ENCODE measurements at places on chromosomes 3 and 15. TPM values are rescaled to one million over a fixed set of nuclear protein-coding genes. Genes with fewer than 3 reads are reported as not detected.

DNA sequence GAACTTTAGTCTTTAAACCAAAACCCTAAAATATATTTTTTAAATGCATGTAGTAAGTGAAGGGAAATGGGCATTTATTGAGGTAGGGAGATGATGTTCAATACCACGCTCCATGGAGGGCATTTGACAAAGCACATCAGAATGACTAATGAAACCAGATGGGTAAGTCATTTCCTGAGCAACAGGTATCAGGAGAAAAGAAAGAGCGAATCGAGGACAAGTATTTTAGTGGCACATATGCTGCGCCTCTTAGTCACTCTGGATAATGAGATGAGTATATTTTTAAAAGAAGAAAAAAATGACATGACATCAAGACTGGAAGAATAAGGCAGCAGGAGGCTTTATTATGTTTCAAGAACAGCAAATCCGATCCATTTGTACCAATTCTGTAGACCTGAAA is 129.0 kb upstream of the ARHGEF3 start:
- H3K4me1 ChIP-seq, result peaks cover 6% of the 10 kb centered on the region
- H3K4me3 ChIP-seq, result no peak overlapping the region
- no peak for DNase-seq
- H3K36me3 ChIP-seq, result no peaks in the 10 kb centered on the region
- H3K27ac ChIP-seq, result no peak overlapping the region

- H3K27me3 ChIP-seq, result no peaks in the 10 kb centered on the region
- peaks cover 7% of the 10 kb centered on the region for H3K4me1 ChIP-seq
- H3K4me3 ChIP-seq, result no peak overlapping the region
- H3K36me3 ChIP-seq, result no peaks in the 10 kb centered on the region
These were observed 57.5 kb upstream of the LMCD1 start for GRCh38 chr3:8443829-8444791.

The TMEM43 gene
- 94.6 TPM for total RNA-seq

DNA sequence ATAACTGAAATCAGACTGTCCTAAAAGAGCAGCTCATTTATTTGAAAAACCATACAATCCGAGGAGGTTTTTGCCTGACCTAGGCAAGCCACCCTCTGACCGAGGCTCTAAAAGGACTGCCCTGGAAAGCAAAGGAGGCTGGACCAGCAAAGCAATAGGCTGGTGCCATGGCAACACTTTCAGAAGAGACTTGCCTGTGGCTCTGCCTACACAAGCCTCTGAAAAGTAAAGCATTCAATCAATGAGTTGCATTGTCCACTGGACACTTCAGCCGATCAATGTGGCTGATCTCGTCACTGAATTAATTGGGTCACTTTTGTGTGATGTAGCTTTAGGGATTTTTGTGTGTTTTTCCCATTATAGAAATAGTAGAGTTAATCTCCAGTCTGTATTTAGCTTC is 99.1 kb upstream of the SEMA6D start:
- H3K36me3 ChIP-seq, result no peaks in the 10 kb centered on the region
- H3K4me3 ChIP-seq, result no peak overlapping the region
- H3K27ac ChIP-seq, result no peak overlapping the region
- DNase-seq, result no peak
- no peaks in the 10 kb centered on the region for H3K27me3 ChIP-seq
- H3K4me1 ChIP-seq, result no peaks in the 10 kb centered on the region

The MESP2 gene
- not detected for total RNA-seq

GRCh38 chr3:154398084-154398967 is 31.7 kb downstream of the GPR149 start:
- no peak overlapping the region for H3K27ac ChIP-seq
- no peaks in the 10 kb centered on the region for H3K36me3 ChIP-seq
- H3K4me1 ChIP-seq, result no peaks in the 10 kb centered on the region

GRCh38 chr15:40084650-40085049 is 24.0 kb downstream of the BMF start:
- peaks cover 24% of the 10 kb centered on the region for H3K4me1 ChIP-seq
- H3K27me3 ChIP-seq, result no peaks in the 10 kb centered on the region
- no peak for DNase-seq
- no peak overlapping the region for H3K27ac ChIP-seq
- H3K36me3 ChIP-seq, result no peaks in the 10 kb centered on the region

DNA sequence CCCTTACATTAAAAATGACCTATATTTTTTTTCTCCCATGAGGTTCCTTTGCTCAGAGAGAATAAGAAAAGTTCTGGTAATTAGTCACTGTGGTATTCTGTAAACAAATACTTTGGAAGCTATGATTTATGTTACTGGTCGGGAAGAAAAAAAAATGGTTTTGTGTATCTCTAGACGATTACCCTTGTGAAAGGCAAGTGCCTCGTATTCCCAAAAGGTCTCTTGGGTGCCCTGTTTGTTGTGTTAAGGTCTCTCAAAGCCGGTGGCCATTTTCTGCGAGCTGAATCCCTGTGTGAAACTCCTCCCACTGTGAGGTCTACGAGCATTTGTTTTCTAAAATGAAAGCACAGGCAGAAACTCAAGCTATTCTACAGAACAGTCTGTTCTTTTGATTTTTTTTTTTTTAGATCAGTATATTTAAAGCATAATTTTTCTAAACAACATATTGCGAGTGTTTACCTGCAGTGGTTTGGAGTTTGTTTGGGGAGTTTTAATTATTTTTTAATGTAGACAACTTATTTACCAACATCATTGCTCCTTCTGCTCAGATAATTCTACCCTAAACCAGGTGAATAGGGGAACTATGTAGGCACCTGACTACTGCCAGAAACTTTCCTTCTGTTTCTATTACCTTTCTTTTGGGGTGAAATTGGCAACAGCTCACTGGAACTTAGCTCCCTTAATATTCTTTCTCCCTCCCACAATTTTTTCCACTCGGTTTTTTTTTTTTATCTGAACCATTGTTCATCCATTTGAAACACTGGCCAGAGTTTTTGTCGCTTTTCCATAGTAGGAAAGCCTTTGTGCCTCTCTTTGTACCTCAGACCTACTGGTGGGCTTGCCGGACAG is 44.0 kb downstream of the ZBTB38 start:
- peak overlapping the region; percentile 33 for H3K4me3 ChIP-seq
- peaks cover 28% of the 10 kb centered on the region for H3K4me1 ChIP-seq
- peak overlapping the region; percentile 90 for H3K27ac ChIP-seq
- no peaks in the 10 kb centered on the region for H3K36me3 ChIP-seq

- H3K27me3 ChIP-seq, result no peaks in the 10 kb centered on the region
- H3K27ac ChIP-seq, result no peak overlapping the region
- no peak overlapping the region for H3K4me3 ChIP-seq
- H3K4me1 ChIP-seq, result peaks cover 1% of the 10 kb centered on the region
- H3K36me3 ChIP-seq, result no peaks in the 10 kb centered on the region
These were observed 22.4 kb upstream of the ABHD10 start for GRCh38 chr3:111956449-111956848.

GRCh38 chr3:160400702-160401150 is 1.3 kb downstream of the SMC4 start:
- peak overlapping the region; percentile 77 for H3K4me3 ChIP-seq
- peaks cover 1% of the 10 kb centered on the region for H3K4me1 ChIP-seq
- H3K27me3 ChIP-seq, result no peaks in the 10 kb centered on the region
- no peak overlapping the region for H3K27ac ChIP-seq

- no peak overlapping the region for H3K27ac ChIP-seq
- no peak for DNase-seq
- H3K4me3 ChIP-seq, result no peak overlapping the region
- H3K36me3 ChIP-seq, result no peaks in the 10 kb centered on the region
- no peaks in the 10 kb centered on the region for H3K27me3 ChIP-seq
These were observed 191.7 kb downstream of the NR1D2 start for GRCh38 chr3:24136624-24137310.

The WNT5A gene
- 25.5 TPM for total RNA-seq

The GPR156 gene
- 3.5 TPM for total RNA-seq

GRCh38 chr3:169509359-169509758 is 154.2 kb downstream of the MECOM start:
- no peak overlapping the region for H3K4me3 ChIP-seq
- H3K36me3 ChIP-seq, result no peaks in the 10 kb centered on the region
- no peaks in the 10 kb centered on the region for H3K27me3 ChIP-seq
- no peaks in the 10 kb centered on the region for H3K4me1 ChIP-seq
- H3K27ac ChIP-seq, result no peak overlapping the region

DNA sequence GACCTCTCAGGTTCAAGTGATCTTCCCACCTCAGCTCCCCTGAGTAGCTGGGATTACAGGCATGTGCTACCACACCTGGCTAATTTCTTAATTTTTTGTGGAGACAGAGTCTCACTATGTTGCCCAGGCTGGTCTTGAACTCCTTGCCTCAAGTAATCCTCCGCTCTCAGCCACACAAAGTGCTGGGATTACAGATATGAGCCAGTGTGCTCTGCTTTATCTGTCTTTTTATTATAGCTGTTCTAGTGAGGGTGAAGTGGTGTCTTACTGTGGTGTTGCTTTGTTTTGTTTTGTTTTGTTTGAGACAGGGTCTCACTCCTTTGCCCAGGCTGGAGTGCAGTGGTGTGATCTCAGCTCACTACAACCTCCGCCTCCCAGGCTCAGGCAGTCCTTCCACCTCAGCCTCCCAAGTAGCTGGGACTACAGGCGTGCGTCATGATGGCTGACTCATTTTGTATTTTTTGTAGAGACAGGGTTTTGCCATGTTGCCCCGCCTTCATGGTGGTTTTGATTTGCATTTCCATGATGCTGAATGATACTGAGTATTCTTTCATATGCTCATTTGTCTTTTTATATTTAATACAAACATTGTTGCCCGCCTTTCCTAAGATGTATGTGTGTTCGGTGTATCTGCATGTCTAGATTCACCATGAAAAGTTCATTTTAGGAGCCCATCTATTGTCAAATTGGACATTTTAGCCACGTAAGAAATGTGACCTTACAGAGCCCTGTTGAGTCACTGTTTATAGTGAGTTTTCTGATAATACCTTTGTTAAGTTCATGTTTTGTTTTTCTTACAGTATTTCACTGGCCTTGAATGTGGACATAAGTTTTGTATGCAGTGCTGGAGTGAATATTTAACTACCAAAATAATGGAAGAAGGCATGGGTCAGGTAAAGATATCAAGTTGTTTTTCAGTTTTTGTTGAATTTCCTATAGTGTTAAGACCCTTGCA is 80.6 kb downstream of the ARIH1 start:
- no peaks in the 10 kb centered on the region for H3K36me3 ChIP-seq
- H3K4me3 ChIP-seq, result no peak overlapping the region
- no peaks in the 10 kb centered on the region for H3K27me3 ChIP-seq
- no peak for DNase-seq

DNA sequence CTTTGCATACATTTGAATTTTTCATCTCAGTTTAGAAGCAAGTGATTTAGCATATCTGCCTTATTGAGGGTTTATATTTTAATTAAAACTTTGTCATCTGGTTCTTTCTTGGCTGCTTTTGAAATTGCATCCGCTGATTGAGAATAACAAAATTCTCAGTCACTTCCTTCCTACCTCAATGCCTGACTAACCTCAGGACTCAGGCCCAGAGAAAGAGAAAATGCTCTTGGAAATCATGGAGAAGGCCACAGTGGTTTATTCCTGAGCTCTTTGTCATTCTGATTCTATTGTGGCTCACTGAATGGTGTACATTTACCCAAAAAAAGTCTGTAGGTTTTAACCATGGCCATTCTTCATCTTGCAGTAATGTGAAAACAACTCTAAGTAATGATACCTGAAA is 533.9 kb downstream of the TBL1XR1 start:
- peaks cover 1% of the 10 kb centered on the region for H3K4me1 ChIP-seq
- no peaks in the 10 kb centered on the region for H3K36me3 ChIP-seq
- H3K27ac ChIP-seq, result no peak overlapping the region
- no peak overlapping the region for H3K4me3 ChIP-seq
- DNase-seq, result no peak
- no peaks in the 10 kb centered on the region for H3K27me3 ChIP-seq

DNA sequence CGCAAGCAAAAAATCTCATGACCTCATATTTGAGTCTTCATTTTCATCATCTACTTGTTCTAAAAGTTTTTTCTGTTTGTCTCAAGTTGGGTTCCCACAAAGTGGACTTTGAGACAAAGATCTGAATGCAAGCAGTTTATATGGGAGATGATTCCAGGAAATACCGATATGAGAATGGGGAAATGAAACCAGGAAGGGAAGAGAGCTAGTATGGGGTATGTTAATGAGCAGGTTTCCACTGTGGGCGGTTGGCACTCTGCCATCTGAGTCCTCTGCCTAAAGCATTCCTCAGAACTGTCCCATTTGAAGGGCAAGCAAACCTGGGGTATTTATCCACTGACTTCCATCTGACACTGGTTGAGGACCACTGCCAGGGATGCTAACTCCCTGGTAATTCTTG is 8.8 kb downstream of the ADPRH start:
- no peaks in the 10 kb centered on the region for H3K27me3 ChIP-seq
- H3K27ac ChIP-seq, result no peak overlapping the region
- no peaks in the 10 kb centered on the region for H3K4me1 ChIP-seq
- no peak overlapping the region for H3K4me3 ChIP-seq
- no peak for DNase-seq

GRCh38 chr3:78888635-78889034 is 879.2 kb downstream of the ROBO1 start:
- no peaks in the 10 kb centered on the region for H3K4me1 ChIP-seq
- no peaks in the 10 kb centered on the region for H3K36me3 ChIP-seq
- H3K27ac ChIP-seq, result no peak overlapping the region
- no peak for DNase-seq

The GOLGA6D gene
- 0.10 TPM for total RNA-seq

DNA sequence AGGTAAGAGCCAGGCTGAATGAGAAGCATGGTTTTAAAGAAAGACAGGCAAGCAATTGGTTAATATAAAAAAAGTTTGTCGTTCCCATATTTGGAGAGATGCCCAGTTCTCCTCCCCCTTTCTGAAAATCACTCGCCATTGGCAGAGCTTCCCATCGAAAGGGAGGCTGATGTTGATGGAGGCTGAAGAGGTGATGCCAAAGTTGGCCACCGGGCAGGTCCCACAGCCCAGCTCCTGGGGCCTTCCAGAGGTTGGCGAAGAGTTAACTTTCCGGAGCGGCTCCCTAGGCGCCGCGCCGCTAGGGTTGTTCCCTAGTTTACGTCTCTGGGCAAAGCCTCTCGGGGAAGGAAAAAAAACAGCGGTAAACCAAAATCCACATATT is 793 bp downstream of the PCOLCE2 start:
- no peaks in the 10 kb centered on the region for H3K27me3 ChIP-seq
- no peaks in the 10 kb centered on the region for H3K4me1 ChIP-seq
- no peaks in the 10 kb centered on the region for H3K36me3 ChIP-seq
- H3K27ac ChIP-seq, result no peak overlapping the region
- DNase-seq, result no peak

The FEZF2 gene
- not detected for total RNA-seq

DNA sequence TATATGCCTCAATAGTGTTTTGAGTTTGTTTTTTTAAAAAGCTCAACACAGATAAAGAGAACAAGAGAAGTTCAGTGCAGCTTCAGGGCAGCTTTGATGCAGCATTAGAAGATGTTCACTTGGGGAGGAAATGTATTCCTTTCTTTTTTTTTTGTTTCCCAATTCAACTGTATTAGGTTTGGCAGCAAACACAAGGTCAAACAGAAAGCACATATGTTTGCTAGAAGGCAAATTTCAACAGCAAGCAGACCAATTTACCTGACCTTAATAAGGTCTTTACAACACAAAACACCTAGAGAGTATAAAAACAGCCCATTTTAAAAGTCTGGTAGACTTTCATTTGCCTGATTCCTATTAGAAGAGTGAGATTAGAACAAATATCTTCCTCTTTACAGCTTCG is 7.3 kb upstream of the CDAN1 start:
- no peak overlapping the region for H3K27ac ChIP-seq
- no peak overlapping the region for H3K4me3 ChIP-seq
- no peak for DNase-seq
- H3K36me3 ChIP-seq, result no peaks in the 10 kb centered on the region
- no peaks in the 10 kb centered on the region for H3K4me1 ChIP-seq

GRCh38 chr3:159189994-159190669 is 388.3 kb downstream of the MFSD1 start:
- DNase-seq, result no peak
- no peak overlapping the region for H3K4me3 ChIP-seq
- H3K36me3 ChIP-seq, result no peaks in the 10 kb centered on the region
- no peak overlapping the region for H3K27ac ChIP-seq
- no peaks in the 10 kb centered on the region for H3K27me3 ChIP-seq

The WDR93 gene
- 0.48 TPM for total RNA-seq

Measured in ovary (tissue), 10 donors.